G401 (cell line): ENCODE measurements at places on chromosomes 1 and 21. TPM values are rescaled to one million over a fixed set of nuclear protein-coding genes. Genes with fewer than 3 reads are reported as not detected.

The FCRL4 gene
- total RNA-seq = not detected in 2 replicates

The KCNJ6 gene
- not detected in 2 replicates for total RNA-seq

The RNU1-1 gene
- not detected in 2 replicates for total RNA-seq

The NCF2 gene
- not detected in 2 replicates for total RNA-seq

GRCh38 chr1:226939438-226940028, 561 bp upstream of the COQ8A start:
- DNase-seq = peak; percentile 67

The SAMSN1 gene
- not detected in 2 replicates for total RNA-seq

The BRINP2 gene
- total RNA-seq = not detected in 2 replicates

GRCh38 chr1:207742850-207743555, 8.9 kb upstream of the CD46 start:
- no peak for DNase-seq

GRCh38 chr1:155984341-155984740, 6.0 kb upstream of the ARHGEF2 start:
- no peak for DNase-seq

DNA sequence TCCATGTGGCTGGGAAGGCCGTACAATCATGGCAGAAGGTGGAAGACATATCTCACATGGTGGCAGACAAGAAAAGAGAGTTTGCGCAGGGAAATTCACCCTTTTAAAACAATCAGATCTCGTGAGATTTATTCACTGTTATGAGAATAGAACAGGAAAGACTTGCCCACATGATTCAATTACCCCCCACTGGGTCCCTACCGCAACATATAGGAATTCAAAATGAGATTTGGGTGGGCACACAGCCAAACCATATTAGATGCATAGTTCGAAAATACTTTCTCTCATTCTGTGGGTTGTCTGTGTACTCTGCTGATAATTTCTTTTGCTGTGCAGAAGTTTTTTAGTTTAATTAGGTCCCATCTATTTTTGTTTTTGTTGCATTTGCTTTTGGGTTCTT, 990.3 kb downstream of the PLA2G4A start:
- no peak for DNase-seq

- DNase-seq = no peak
Measured at GRCh38 chr1:53837646-53837923, 511 bp downstream of the NDC1 start.

DNA sequence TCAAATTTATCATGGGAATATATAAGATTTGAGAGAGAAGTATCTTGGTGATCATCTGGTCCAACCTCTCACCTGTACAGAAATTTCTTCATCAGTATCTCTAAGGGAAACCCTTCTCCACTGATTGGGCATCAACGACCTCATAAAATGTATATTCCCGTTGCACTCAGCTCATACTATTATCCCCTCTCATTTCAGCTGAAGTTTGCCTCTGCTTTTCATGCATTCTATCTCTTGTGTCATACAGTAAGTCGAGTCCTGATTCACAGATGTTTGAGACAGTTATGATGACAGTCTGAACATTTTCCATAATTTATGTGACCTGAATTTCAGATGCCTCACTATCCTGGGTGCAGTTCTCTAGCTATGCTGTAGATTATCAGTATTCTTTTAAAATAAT, 21.0 kb downstream of the OR10R2 start:
- DNase-seq = no peak

The SH3D21 gene
- 1.9 and 4.1 TPM in 2 replicates for total RNA-seq

DNA sequence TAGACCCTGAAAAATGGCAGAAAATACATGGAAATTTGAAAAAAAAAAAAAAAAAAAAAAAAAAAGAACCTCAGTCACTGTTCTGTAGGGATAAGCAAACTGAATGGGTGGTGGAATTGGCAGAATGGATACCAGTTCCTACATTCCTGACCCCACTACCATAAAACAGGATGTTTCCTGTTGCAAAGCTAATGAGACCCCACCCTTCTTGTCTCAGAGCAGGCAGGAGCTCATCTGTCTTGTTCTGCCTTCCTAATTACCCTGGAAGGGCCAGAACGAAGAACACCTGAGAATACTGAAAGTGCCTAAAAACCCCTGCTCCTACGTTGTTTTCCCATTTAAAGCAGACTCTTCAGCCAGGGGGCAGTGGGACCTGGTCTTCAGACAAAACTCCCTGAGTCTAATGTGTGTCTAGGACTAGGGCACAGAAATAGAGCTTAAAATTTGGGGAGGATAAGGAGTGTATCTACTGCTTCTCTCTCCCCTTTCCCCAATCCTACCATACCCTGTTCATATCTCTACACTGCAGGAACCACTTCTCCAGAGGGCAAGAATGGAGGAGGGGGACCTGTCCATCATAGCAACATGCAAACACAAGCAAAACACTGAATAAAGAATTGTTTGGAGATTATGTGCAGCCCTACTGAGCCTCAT, 3.9 kb downstream of the C1orf56 start:
- no peak for DNase-seq

DNA sequence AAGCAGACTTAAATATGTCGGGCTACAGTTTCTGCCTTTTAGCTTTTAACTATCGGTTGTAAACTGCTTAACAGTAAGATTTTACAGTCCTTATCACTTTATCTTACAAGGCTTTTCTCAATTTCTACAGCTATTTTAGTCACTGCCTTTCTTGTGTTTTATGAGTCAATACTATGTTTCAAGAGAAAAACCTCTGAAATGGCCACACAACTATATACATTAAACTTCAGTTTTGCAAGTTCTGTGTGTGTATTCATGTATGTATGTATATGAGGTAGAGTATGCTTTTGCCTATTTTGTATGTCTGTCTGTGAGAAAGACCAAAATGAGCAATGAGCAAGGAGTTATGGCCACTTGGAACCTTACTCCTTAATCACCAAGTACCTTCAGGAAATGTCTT, 169.8 kb downstream of the SYT2 start:
- DNase-seq = no peak

- no peak for DNase-seq
Measured at GRCh38 chr1:67060811-67061218, 6.9 kb upstream of the SLC35D1 start.

DNA sequence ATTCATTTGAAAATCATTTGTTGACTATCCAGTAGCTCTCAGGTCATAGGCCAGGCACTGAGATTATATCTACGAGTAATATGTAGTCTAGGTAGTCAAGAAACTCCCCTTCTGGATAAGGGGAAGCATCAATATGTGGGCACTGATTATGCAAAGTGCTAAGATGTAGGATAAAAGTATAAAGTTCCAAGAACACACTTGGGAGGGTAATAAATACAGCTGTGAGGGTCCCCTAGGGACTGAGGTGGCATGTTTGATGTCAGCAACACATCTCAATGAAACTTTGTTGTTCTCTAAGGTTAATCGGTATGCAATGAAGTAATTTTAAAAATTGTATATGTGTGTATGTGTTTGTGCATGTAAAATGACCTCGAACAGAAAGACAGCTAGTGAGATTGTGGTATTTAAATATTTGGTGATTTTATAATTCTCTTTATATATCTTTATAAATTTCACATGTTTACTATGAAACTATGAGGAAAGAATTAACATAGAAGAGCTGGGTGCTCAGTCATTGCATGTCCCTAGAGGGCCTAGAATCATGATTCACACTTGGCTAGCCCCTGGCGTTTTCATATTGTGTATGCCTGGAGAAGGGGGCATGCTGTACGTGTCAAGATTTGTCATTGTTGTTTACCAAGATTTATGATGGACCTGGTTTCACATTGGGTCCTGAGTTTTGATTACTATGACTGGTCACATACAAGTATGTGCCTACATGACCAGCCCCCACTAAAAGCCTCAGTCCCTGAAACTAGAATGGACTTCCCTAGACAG, 140.1 kb upstream of the DUSP10 start:
- DNase-seq = no peak

GRCh38 chr1:27348861-27349783, 7.3 kb downstream of the SYTL1 start:
- peak; percentile 73 for DNase-seq

DNA sequence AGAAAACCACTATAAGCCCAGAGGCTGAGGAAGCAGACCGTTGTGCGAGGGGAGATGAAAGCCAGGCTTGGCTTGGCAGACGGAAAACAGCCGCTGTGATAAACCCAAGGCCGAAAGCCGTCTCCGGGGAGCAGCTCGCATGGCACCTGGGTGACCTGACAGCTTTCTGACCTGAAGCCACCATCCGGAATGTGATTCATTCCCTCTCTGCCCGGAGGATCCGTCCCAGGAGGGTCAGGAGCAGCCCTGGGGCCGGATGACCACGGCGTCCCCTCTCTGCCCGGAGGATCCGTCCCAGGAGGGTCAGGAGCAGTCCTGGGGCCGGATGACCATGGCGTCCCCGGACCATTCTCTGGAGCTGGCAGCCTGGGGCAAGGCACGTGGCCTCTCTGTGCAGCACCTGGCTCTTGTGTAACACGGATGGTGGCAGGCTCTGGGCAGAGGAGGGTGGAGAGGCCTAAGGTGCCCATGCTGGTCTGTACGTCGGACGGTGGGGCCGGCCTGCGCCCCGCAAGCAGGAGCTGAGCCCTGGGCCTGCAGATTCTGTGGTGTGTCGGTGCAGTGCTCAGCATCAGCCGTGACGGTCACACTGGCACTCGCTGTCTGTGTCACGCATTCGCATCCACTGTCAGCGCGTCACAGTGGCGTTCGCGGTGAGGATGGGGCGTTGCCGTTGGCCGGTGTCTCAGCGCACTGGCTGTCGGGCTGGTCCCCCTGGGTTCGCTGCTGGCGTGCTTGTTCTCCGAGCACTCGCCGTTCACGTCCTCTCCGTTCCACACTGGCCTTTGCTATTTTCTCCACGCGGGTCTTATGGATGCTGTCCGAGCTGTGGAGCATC, 50.3 kb downstream of the SLX9 start:
- no peak for DNase-seq

DNA sequence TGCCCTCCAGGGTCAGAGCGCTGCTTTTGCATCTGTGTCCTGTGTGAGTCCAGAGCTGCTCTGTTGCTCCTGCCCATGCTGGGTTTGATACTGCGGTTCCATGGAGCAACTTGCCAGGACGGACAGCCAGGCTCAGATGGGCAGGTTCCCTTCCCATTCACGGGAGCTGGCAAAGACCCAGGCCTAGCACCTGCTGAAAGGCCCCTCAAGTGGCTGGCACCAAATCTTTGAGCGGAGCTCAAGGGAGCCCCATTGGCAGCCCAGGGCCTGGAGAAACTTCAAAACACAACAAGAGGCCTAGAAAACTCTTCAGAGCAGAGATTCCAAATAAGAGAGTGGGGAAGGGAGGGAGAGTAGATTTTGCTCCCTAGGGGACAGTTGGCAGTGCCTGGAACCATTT, 97.2 kb downstream of the ACTL8 start:
- peak; percentile 59 for DNase-seq

DNA sequence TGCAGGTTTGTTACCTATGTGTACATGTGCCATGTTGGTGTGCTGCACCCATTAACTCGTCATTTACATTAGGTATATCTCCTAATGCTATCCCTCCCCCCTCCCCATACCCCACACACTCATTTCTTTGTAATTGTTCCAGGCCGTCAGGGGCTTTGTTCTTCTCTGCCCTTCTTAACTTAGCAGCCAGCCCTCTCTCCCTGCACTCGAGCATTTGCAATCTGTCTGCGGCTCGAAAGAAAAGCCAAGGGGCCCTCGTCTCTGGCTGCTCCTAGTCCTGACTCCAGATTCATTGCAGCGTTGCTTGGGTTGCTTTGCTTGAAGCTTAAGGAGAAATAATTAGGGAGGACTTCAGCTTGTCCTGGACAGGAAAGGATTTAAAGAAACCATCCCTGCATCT, 85.7 kb downstream of the ATP1A1 start:
- no peak for DNase-seq

GRCh38 chr21:36946949-36947356, 19.5 kb downstream of the HLCS start:
- no peak for DNase-seq

DNA sequence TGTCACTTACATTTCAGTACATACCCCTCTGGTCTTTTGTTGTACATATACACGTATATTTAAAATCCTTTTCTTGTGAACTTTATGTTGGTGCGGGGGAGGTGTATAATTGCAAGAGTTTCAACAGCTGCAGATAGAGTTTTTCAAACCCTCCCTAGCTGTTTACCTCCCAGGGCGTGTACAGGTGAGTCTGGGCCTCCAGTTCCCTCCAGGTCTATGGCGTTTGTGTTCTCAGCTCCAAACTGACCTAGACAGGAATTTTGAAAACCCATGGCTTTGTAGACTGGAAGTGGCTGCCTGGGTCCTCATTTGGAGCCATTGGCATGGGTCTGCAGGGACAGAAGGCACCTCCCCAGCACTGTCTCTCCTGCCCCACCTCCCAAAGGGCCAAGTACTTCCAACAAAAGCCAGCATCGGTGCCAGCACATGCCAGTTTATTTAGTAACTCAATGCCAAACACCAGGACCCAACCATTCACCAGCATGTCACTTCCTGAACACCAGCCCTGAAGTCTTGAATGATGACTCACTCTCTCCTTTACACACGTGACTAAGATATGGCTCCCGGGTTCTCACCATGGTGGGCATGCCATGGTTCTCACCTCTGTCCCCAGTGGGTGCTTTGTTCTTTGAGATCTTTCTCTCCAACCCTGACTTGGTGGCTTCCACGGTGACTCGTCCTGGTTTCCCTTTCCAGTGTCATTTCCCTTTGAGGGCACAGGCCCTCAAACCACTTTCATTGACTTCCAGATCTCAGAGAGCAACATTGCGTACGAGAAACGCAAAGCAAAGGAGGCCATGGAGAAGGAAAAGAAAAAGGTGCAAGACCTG, 57.3 kb upstream of the EFHD2 start:
- DNase-seq = no peak

The LENEP gene
- 0.74 TPM in 1 of 2 replicates, not detected in the other for total RNA-seq

DNA sequence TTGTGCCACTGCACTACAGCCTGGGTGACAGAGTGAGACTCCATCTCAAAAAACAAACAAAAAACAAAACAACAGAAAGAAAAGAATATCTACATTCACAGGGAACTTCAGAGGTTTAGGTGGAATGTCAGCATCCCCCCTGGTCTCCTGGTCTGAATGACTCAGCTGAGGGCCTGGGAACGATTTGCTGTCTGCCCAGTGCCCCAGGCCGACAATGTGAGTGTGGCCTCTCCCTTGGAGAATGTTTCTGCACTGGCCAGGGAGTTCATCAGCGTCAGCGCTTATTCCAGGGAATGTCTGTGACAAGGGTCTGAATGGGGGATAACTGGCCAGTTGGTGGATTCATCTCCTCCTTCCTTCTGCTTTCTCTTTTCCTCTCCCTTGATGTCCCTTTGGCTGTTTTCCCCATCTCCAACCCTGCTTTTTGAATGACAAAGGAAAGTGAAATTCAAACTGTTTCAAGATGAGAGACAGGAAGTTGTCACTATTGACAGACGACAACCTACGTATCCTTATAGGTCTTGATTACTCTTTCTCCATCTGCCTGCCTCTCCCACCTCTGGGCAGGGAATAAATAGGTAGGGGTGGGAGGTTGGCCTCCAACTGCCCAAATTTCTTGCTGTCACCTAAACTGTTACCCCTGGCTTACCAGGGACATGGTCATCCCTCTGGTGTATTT, 213.1 kb downstream of the HHAT start:
- DNase-seq = no peak

The KIF2C gene
- total RNA-seq = 74.3 and 85.9 TPM in 2 replicates

- peak; percentile 30 for DNase-seq
Measured at GRCh38 chr1:18182398-18183160, 75.0 kb downstream of the IGSF21 start.
